ENCODE measurements at places on chromosomes 5 and 9.

- no peak for DNase-seq
Measured at GRCh38 chr9:133842174-133842573, 104.0 kb upstream of the SARDH start.

DNA sequence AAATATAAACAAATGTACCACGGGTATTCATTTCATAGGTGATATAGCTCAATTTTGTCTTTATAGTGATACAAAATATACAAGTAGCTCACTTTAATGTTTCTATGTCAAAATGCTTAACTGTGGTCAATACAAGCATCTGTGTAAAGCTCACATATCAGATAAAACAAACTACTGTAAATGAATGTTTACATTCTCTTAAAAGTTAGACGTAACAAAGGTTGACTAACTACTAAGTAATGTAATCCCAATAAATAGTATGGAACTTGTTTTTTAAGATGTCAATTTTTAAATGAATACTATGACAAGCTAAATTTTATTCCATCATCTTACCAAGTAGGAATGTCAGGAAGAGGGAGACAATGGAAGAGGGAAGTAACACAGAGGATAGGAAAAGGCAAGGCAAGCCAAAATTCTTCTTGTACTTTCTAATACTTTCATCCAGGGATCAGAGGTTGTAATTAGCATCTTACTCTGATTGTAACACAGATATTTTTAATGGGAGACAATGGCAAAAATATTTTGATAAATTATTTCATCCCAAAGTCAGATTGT is 105.5 kb downstream of the STRBP start:
- no peak for DNase-seq

GRCh38 chr9:109132567-109133021 is 12.8 kb upstream of the TMEM245 start:
- DNase-seq, result no peak

DNA sequence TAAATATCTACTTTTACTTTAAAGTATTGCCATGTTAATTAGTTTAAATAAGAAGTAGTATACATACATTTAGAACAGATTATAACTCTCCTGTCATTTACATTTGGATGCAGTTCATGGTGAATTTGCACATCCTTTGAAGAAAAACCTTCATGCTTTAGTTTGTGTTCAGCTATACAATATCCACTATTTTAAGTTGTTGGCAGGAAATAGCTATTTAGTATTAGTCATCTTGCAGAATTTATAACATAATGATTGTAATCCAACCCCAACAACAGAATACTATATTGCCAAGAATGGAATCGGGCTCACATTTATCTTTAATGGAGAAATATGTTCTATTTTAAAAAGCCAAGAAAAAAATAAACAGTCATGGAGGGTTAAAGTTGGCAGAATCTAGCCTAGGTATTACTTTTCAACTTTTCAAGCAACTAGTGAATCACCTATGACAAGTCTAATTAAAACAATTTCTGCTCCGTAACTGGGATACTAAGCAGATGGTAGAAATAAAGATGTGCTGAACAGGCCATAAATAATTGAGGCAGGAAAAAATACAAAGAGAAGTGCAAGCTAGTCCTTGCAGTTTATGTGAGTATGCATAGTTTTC is 1170.6 kb upstream of the NUDT12 start:
- DNase-seq, result no peak

GRCh38 chr5:95746722-95747679 is 15.9 kb downstream of the RHOBTB3 start:
- no peak for DNase-seq

- DNase-seq, result no peak
Measured at GRCh38 chr9:124960409-124960752, 19.5 kb upstream of the GOLGA1 start.

- DNase-seq, result no peak
Measured at GRCh38 chr5:29642601-29643000, 1550.9 kb upstream of the CDH6 start.

- no peak for DNase-seq
Measured at GRCh38 chr9:79151791-79152190, 420.0 kb upstream of the TLE4 start.

- no peak for DNase-seq
Measured at GRCh38 chr5:56983593-56984361, 31.9 kb upstream of the MIER3 start.

- no peak for DNase-seq
Measured at GRCh38 chr9:13588151-13589033, 308.9 kb upstream of the MPDZ start.

DNA sequence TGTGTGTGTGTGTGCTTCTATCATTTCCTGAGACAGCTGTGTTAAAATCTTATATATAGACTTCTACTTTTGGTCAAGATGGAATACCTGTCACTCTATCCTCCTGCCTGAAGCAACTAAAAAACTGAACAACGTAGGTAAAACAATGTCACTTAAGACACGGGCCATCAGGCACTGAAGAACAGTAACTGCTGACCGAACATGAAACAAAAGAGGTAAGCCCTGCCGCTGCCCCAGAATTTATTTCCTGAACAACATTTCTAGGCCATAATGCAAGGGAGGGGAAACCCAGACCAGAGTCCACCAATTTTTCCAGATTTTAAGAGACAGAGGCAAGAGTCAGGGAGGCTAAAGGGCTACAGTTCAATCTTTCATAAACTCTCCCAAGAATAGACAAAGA is 156.0 kb downstream of the CDC42SE2 start:
- no peak for DNase-seq

- DNase-seq, result no peak
Measured at GRCh38 chr5:178527458-178528307, 62.5 kb downstream of the COL23A1 start.

DNA sequence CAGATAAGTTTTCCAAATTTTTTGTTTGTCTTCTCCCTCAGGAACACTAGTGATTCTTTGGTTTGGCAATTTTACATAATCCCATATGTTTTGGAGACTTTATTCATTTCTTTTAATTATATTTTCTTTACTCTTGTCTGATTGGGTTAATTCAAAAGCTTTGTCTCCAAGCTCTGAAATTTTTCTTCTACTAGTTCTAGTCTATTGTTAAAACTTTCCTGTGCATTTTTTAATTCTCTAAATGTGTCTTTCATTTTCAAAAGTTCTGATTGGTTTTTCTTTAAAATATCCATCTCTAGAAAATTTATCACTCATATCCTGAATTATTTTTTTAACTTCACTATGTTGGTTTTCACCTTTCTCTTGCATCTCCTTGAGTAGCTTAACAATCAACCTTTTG is 92.2 kb downstream of the INVS start:
- no peak for DNase-seq

- no peak for DNase-seq
Measured at GRCh38 chr5:152811988-152812387, 406.9 kb upstream of the NMUR2 start.

- DNase-seq, result no peak
Measured at GRCh38 chr9:128143525-128144238, 5.6 kb upstream of the LCN2 start.

GRCh38 chr9:133989625-133990365 is 2.3 kb downstream of the VAV2 start:
- no peak for DNase-seq

DNA sequence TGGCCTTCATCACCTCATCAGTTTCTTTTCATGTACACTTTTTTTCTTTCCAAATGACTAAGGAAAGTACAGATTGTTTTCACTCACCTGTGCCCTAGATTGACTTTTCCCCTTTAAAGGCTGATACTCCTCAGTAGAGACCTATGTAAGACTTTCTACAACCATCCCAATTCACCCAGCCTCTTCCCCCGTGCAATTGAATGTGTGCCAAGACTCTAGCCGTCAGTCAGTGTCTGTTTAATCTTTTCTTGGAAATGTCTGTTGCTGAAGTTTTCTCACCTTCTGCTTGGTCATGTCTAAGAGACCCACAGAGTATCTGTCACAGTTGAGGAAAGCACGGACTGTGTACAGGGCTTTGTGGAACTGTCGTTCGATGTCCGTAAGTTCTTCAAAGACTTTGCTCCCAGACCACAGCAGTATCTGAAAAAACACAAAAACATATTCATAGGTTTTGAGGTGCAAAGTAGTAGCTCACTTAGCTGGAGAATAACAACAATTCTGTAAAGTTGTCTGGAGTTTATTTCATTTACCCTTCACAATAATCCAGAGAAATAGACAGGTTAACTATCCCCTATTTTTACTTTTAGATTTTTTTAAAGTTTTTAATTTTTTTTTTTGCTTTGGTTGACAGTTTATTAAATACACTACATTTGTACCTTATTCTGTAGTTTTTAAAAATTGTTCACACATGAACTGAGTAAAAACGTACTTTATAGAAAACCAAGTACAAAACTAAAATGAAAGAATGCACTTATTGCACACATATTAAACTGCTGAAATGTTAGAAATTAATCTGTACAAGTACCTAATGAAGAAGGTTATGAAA is 13.6 kb downstream of the PDE6A start:
- DNase-seq, result no peak

- DNase-seq, result no peak
Measured at GRCh38 chr5:60551250-60551649, 148.7 kb downstream of the DEPDC1B start.

DNA sequence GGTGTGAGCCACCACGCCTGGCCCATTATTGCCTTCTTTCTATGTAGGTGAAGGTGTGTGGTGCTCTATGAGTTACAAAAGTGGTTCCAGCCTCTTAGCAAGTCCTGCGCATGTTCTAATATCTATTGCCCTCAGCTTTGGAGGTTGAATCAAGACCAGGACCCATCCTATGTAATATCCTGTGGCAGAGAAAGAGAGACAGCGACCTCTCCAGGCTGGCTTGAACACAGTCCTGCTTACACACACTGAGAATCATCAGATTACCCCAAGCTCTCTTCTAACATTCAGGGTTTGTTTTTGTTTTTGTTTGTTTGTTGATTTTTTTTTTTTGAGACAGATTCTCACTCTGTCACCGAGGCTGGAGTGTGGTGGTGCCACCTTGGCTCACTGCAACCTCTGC is 94.7 kb upstream of the OSMR start:
- no peak for DNase-seq

DNA sequence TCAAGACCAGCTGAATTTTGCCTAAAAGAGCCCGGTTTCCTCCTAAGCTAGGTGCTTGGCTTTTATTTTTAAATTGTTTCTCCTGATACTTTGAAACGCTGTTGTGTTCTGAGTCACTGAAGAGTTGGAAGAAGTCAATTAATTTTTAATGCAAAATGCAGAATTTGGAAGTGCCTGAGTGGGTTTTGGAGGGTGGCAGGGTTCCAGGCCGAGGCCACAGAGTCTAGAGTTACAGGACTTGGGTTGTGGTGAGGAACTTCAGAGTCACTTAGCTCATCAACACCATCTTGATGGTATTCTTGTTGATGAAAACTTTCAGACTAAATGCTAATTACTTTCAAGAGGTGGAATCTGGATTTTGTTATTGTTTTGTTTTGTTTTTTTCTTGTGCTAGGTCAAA is 130.6 kb downstream of the PDZD2 start:
- no peak for DNase-seq

DNA sequence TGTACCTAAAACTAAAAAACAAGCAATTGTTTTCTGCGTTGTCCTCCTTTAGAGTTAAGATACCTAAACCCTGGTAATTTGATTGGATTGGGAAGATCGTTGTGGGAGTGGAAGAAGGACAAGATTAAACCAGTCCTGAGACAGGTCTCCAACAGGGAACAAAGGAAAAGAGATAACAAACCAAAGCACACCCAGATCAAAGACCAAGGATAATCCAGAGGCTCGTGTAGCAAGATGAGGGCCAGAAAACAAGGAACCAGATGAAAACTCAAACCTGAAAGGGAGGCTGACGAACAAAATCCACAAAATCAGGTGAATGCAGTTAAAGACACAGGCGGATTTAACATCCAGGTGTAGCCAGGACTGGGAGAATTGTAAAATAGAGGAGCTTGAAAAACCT is 618.1 kb downstream of the SLCO4C1 start:
- DNase-seq, result no peak

- DNase-seq, result peak; percentile 43
Measured at GRCh38 chr9:128552744-128553440, 505 bp downstream of the SPTAN1 start.

DNA sequence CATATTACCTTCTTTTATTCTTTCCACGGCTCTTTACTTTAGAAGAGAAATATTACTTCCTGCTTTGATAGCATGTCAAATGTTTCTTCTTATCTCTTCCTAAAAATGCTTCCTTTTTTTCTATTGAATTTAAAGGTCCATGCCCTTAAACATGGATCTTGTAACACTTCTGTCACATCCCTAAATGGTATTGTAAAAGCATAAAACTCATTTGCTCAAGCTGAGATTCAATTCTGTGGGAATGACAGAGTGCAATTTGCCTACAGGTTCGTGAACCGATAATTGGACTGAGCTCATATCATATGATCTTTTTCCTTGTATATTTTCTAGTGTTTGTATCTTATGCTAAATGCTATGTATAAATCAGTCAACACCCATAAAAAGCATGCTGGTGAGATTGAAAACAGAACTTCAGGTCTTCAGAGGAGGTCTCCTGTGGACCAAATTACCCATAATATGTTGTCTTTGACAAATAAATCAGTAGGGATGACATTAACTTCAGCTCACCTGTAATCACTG is 429.3 kb downstream of the TMEM232 start:
- DNase-seq, result no peak

GRCh38 chr5:100768221-100768620 is 134.9 kb downstream of the ST8SIA4 start:
- no peak for DNase-seq

DNA sequence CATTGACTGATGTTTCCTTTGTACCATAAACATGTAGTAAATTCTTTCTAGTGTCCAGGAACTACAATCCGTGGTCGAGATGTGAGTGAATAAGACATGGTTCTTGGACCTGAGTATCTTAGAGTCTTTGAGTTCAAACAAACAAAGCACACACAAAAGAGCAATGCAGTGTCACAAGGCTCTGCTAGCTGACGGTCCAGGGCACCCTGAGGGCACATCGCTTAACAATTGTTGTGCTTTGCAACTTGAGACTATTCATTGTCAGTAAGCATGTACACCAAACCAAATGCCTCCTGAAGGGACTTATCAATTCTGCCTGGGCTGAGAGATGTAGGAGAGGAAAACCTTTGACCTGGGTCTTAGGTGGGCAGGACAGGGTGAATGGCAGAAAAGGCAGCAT is 84.8 kb downstream of the CAMK4 start:
- DNase-seq, result no peak

DNA sequence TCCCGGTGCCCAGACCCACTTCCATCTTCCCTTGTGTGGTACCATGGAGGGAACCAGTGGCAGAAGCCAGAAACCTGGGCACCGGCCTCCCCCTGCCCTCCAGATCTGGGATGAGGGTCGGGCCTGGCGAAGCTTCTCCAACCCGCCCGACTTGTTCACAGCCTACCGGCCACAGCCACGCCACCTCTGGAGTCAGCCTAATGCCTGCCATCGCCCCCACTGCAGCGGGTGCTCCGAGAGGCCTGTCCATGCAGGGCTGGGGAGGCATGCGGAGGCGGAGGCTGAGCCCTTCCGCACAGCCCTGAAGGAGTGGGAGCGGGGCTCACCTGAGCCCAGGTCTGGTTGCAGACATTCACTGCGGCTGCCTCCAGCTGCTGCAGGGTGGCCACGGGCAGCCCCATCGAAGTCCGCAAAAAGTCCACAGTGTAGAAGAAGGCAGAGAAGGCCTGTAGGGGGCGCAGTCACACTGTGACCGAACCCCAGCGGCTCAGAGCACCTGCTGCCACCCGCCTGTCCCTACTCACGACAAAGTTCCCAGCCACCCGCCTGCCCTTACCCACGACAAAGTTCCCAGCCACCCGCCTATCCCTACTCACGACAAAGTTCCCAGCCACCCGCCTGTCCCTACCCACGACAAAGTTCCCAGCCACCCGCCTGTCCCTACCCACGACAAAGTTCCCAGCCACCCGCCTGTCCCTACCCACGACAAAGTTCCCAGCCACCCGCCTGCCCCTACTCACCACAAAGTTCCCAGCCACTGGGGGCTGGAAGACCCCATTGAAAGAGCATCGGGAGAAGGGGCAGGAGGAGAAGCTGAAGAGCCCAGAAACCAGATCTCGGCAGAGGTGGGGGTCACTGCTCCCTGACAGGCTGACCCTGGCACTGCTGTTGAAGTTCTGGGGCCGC is 3.8 kb upstream of the NPDC1 start:
- DNase-seq, result peak; percentile 36

Measured in NCI-H1436 (cell line).